ENCODE measurements at places on chromosomes 12 and 14. TPM values are rescaled to one million over a fixed set of nuclear protein-coding genes. Genes with fewer than 3 reads are reported as not detected.

SMIM41 gene
- 11.5 TPM for total RNA-seq

TOMM20L gene
- not detected for total RNA-seq

SDR9C7 gene
- not detected for total RNA-seq

DNA sequence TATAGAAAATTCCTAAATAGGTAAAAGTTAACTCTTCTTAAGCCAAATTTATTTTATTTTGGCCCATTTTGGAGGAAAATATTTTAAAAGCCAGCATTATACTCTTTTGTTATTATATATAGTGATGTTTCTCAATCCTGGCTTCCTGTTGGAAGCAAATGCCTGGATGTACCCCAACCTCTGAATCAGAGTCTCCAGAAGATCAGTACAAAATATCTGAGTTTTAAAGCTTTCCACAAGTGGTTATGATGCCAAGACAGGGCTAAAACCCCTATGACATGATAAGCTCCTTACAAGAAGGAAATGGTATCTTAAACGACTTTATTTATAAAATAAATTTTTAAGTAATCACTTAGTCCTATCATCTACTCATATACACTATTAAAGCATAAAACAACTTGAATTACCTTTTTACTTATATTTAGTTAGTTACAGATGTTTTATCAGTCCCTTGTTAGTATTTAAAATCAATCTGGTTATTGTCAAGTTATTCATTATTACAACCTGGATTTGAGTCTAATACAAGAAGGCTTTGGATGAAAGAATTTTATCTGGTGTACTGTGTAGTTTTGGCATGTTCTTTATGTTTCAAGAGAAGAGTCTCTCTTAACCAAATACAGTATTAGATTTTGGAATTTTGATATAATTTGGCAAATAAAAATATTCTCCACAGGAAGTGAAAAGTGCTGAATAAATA, 238.1 kb downstream of the SLC2A13 start:
- DNase-seq: no peak
